CD4-positive, alpha-beta T cell treated with Interleukin-1 beta for 1 hour (primary cell): ENCODE measurements at places on chromosomes 13 and 19.

- DNase-seq = peak; percentile 61
Observed at GRCh38 chr19:2391118-2391725, 31.2 kb downstream of the TMPRSS9 start.

DNA sequence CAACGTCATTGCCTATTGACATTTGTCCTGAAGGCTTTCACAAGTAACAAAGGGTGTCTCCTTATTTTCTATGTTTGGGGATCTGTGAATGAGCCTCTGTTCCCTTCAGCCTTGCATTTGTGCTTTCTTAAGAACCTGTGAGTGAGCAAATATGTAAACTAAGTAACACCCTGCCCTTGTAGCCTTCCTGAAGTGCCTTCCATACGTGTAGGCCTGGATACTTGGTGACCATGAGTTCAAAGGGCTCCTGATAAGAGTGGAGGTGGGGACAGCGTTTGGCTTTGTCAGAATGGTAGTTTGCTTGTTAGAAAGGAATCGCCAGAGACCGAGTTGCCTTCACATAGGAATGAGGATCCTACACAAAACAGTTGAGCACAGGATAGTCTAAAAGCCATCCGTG lies 14.5 kb upstream of the CCDC97 start:
- no peak for DNase-seq

DNA sequence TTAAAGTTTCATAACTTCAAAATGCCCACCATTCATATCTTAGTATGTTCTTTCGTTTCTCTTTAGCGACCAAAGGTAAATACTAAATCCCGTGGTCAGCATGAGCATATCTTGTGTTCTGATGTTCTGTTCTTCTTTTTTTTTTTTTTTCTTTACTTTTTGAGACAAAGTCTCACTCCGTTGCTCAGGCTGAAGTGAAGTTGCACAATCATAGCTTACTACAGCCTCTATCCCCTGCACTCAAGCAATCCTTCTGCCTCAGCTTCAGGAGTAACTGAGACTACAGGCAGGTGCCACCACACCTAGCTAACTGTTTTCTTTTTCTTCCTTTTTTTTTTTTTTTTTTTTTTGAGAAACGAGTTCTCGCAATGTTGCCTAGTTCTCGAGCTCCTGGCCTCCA lies 60.9 kb upstream of the ATP12A start:
- DNase-seq = no peak

GRCh38 chr19:41702171-41702651 lies 6.2 kb upstream of the CEACAM5 start:
- DNase-seq = no peak

DNA sequence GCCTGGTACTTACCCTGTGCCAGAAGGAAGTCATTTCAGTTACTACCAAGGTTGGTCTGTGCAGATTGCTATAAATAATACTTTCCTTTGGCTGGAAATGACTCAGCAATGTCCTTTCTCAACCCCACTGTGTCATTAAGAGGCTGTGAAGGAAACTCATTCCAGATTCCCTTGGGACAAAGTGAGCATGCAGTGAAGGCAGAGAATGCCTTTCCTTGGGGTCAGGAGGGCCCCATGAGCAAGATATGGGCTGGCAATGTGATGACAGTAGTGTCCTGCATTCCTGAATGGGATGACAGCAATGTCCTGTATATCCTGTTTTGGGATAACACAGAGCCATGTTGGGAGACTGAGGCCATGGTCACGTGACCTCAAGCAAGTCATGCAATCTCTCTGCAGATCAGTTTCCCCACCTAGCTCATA lies 213.1 kb upstream of the TMTC4 start:
- no peak for DNase-seq

- DNase-seq = no peak
Observed at GRCh38 chr19:48495396-48495795, 16.2 kb downstream of the LMTK3 start.

- DNase-seq = no peak
Observed at GRCh38 chr19:28285917-28286316, 927.0 kb downstream of the UQCRFS1 start.

DNA sequence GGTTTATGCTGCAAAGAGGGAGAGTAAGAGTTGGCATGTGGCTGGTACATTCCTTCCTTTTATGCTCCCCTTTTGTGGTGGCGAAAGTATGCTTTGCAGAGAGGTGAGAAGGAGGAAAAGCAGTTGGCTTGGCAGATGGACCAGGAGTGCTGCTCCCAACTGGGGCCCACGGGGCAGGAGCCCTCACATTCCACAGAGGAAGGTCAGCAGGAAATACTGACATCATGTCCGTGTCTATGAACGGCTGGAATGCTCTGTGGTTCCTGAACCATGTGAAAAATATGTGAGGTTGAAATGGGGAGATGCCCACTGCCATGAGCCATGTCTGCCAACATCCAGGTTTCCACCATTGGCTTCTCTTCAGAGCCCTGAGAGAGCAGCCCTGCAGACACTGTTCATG lies 33.3 kb upstream of the GAS6 start:
- no peak for DNase-seq

GRCh38 chr19:8370176-8371010 lies 6.4 kb downstream of the ANGPTL4 start:
- no peak for DNase-seq

GRCh38 chr13:112690283-112690929 lies 568 bp downstream of the ATP11A start:
- DNase-seq = no peak

- DNase-seq = no peak
Observed at GRCh38 chr19:39407410-39407659, 688 bp downstream of the ZFP36 start.

- DNase-seq = no peak
Observed at GRCh38 chr13:26343816-26344215, 89.9 kb downstream of the CDK8 start.

DNA sequence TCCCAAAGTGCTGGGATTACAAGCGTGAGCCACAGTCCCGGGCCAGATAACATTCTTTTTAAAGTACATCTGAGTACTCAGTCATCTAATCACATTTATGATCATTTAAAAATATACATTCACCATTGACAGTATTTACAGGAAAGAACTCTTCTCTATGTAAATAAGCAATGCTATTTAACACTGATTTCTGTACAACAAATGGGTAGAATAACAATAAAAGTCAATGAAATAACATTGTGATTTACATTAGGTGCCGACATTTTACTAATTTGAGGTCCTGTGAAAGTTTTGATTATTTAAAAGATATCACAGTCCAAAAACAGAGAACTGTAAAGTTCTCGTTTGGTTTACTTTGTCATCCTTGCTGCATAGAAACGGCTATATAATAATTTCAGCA lies 1763.7 kb downstream of the SLITRK1 start:
- no peak for DNase-seq
